ENCODE measurements at places on chromosomes 12 and 14.

DNA sequence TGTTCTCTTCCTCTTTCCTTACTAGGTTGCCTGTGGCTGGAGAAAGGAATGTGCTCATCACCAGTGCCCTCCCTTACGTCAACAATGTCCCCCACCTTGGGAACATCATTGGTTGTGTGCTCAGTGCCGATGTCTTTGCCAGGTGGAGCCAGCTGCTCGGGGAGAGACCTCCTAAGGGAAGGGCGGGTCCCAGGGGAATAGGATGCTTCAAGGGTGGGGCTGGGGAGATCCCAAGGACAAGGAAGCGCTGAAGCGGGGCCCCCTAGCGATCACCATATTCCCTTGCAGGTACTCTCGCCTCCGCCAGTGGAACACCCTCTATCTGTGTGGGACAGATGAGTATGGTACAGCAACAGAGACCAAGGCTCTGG is 10.2 kb downstream of the MARS1 start:
- no peak for DNase-seq

- peak; percentile 66 for DNase-seq
Measured at GRCh38 chr14:103512701-103513611, 9.7 kb downstream of the CKB start.

DNA sequence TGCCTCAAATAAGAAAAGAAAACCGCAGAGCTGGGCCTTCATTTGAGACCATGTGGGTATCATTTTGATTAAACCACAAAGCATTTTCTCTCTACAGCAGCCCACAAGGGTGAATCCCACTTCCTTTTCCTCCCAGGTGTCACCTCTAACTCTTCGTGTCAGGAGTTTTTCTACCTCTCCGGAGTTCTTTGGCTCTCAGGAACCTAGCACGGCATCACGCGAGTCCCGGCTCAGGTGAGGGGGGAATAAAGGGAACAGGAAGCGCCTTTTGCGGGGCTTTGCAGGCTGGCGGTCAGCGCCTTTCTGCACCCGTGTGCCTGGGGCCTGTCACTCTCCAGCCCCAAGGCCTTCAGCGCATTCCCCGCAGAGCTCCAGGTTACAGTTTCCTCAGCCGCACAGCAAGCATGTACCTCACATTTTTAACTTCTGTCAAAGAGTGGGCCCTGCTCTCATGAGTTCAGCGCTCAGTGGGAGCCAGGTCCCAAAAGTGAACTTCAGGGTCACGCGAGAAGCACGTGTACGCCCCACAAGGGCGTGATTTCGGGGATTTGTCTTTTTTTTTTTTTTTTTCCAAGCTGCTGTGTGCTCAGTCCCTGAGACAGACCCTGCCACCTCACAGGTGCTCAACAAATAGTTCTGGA is 740 bp upstream of the PRPF40B start:
- no peak for DNase-seq

DNA sequence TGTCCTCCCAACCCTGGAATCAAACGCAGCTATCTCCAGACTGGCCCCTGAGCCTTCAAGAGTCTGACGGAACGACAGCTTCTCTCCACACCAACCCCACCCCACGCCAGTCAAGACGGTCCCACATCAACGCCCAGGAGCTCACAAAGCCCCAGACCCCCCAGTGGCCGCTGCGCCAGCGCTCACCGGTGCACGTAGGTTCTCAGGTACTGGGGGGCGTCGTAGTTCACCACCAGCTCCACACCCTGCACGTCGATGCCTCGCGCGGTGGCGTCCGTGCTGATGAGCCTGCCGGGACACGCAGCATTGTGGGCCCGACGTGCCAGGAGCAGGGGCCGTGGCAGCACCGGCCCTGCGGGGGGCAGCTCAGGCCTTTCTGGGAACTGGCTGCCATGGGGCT is 4.2 kb downstream of the DDX51 start:
- no peak for DNase-seq

DNA sequence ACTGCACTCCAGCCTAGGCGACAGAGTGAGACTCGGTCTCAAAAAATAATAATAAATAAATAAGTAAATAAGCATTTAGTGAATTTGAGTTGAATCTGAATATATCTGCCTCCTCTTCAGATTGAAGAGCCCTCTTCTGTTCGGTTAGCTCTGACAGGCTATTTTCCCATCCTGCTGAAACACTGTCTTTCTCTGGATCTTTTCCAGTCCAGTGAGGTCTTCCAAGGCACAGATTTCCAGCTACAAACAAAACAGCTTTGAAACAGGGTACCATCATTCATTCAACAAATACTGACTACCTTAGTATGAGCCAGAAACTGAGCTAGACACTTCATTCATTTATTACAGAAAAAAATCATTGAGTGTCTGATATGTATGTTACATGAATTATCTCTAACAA is 7.2 kb upstream of the SPRYD3 start:
- DNase-seq, result no peak

DNA sequence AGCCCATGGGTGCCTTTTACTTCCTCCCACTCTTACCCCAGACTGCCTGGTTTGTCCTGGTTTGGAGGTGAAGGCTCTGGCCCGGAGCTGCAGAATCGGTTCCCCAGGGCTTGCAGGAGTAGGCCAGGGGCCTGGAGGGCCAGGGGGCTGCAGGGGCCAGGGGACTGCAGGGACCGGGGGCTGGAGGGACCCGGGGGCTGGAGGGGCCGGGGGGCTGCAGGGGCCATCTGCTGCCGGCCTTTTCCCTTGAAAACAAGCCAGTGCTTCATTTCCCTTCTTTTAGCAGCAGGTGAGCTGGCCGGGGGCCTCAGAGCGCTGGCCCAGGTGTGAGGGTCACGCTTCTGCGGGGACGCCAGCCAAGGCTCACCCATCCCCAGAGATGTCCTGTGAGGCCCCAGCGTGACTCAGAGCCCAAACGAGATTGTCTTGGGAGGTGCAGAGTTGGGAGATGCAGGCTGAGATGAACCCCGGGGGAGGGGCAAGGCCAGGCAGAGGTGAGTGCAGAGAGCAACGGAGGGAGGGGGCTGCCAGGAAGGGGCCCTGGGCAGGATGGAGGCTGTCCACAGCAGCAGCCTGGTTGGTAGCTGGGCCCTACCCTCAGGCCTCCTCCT is 154.9 kb downstream of the KIF26A start:
- no peak for DNase-seq

- no peak for DNase-seq
Measured at GRCh38 chr12:38771871-38772270, 133.5 kb downstream of the CPNE8 start.

GRCh38 chr12:121799842-121800693 is 3.7 kb upstream of the SETD1B start:
- peak; percentile 88 for DNase-seq

- DNase-seq, result no peak
Measured at GRCh38 chr12:52499806-52500560, 6.9 kb upstream of the KRT6A start.

- no peak for DNase-seq
Measured at GRCh38 chr14:51578853-51579252, 72.9 kb upstream of the FRMD6 start.

DNA sequence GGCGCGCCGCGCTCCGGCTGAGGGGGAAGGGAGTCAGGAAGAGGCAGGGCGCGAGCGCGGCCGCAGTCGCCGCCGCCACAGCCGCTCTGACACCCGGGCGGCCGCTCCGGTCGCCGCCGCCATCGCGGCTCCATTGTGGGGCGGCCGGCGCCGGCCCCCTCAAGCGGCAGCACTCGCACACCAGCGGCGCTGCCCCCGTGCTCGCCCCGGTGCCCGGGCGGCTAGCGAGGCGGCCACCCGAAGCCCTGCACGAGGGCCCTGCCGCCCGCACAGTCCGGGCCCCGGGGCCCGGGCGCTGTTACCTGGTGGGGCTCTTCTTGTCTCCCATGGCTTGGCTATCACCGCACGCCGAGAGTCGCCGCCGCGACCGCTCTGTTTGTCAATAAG is 202 bp downstream of the YAF2 start:
- DNase-seq, result no peak

GRCh38 chr12:4051596-4051995 is 178.4 kb upstream of the PARP11 start:
- DNase-seq, result no peak

DNA sequence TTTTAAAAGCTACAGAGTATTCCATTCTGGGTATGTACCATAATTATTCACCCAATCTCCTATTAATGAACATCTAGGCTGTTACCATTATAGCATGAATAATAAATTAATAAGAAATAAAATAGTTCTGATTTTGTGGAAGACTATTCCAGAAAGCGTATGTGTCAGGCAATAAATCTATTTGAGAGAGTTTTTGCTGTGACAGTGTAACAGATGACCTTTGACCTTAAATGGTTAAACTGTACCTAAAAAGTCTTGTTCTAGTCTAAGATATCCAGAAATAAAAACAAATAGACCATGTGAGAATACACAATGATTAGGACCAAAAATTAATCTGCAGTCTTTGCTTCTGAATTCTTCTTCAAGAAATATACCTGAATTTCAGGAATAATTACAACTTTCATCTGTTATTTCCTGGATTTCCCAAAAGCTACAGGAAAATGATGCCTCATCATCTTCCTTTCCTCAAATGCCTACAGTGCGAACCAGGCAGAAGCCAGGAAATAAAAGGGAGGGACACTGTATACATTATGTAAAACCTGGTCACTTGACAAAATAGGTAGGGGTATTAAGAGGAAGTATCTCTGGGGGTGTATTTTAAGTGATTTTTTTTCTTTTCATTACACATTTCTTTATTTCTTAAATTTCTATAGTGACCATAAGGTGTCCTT is 7.3 kb downstream of the TM7SF3 start:
- no peak for DNase-seq

- DNase-seq, result no peak
Measured at GRCh38 chr12:4041187-4041885, 168.1 kb upstream of the PARP11 start.

- DNase-seq, result no peak
Measured at GRCh38 chr12:79935624-79936345, 888 bp upstream of the PPP1R12A start.

GRCh38 chr14:100679153-100679552 is 47.5 kb upstream of the DLK1 start:
- no peak for DNase-seq

DNA sequence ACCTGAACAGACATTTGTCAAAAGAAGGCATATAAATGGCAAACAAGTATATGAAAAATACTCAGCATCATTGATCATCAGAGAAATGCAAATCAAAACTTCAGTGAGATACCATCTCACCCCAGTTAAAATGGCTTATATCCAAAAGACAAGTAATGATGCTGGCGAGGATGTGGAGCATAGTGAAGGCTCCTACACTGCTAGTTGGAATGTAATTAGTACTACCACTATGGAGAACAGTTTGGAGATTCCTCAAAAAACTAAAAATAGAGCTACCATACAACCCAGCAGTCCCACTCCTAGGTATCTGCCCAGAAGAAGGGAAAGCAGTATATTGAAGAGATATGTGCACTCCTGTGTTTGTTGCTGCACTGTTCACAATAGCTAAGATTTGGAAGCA is 146.1 kb downstream of the TGFB3 start:
- no peak for DNase-seq

GRCh38 chr14:51723990-51724389 is 72.3 kb downstream of the FRMD6 start:
- no peak for DNase-seq

DNA sequence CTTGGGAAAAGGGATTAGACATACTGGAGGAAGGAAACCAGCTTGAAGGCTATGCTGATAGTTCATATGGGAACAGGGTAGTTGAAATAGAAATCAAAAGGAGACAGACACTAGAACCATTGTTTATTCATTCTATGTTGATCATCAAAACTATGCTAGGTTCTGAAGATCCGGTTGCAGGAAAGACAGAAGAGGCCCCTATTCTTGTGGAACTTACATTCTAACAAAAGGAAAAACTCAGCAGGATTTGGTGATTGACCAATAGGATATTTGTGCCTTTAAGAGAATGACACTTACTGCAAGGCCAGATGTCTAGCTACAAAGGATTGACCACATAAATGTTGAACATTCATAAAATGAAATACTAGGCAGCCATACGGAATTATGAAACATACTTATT is 179.2 kb downstream of the AKAP6 start:
- no peak for DNase-seq

GRCh38 chr12:107610021-107610859 is 75.4 kb upstream of the PWP1 start:
- peak; percentile 5 for DNase-seq

GRCh38 chr14:75231320-75231719 is 47.3 kb upstream of the FOS start:
- no peak for DNase-seq

DNA sequence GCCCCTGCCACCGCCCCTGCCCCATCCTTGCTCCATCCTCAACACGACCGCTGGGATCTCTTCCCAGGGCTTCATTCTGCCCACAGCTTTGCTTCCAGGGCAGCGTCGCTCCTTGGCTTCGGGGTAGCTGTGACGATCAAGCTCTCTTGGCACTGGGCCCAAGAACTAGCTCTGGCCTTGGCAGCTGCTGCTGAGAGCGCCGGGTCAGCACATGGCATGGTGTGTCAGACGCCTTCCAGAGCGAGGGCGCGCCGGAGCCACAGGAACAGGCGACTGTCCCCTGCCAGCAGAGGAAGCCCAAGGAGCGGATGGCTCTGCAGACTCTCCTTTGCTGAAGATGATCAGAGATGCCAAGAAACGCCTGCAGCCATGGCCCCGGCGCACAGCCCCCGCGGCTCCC is 15.9 kb downstream of the RAB35 start:
- no peak for DNase-seq

DNA sequence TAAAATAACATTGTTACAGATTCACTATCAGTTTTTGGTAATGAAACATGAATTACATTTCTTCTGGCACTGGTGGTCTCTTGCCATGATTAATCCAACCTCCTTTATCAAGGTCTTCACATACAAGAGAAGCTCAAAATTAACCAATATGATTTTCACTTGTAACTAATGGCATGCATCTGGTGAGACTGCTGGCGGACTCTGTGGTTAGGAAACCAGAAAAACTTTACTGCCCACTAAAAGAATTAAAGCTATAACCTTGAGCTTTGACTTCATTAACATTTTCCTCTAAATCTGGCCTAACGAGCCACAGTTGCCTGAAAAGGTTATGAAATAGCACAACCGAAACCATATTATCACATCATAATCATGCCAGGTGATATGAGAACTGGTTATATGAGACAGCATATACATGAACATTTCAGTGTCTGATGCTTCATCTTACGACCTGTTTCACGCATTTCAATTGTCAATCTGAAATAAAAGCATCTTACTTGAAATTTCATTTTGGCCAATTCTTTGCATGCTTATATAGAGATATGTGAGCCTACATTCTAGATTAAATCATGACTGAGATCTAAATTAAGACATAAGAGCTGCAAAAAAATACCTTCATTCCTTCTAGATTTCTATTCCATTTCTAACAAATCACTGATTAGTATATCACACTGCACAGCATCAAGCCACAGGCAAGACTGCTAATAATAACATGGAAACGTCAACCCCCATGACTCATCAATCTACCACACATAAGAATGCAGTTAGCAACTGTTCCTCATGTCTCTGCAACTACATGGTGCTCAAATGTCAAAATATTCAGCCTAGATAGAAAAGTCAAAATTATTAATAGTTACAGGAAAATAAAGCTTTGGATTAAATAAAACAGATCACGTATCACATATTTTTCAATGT is 89.3 kb downstream of the OSBPL8 start:
- DNase-seq, result peak; percentile 48

DNA sequence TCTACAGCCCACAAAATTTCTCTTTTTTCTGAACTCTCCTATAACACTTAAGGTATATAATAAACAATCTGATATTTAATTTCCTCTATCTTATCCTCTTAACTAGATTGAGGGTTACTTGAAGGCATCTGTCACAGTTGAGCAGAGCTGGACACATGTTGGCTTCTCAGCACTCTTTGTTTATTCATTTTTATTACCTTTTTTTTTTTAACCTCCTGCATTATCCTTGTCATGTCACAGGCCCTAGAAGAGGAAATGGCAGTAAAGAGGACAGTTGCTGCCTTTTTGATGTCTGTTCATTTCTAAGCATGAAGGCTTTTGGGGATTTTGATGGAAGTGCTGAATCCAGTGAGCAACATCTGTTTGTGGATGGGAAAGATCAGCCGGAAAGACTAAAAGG is 32.5 kb upstream of the EVL start:
- no peak for DNase-seq

Measured in GM04504 (cell line).